ENCODE measurements at places on chromosomes 6 and 20.

GRCh38 chr6:125962900-125963497, 6.4 kb downstream of the HINT3 start:
- DNase-seq = no peak

GRCh38 chr20:1987826-1988225, 6.0 kb downstream of the PDYN start:
- DNase-seq = peak; percentile 19

DNA sequence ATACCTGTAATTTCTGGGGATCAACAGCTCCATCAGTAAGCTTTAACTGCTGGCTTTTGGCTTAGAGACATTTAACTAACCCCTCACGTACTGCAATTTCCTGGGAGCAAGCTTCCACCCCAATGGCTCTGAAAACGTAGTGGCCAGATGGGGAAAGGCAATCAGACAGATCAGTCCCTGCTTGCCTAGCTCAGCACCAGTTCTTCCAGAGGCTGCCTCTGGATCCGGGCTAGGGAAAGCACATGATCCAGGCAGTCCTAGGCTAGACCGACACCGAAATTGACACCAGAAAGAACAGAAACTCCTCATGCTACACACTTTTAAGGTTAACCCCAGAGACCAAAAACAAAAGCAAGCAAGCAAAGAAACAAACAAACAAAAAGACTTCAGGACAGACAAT, 13.3 kb downstream of the PREP start:
- DNase-seq = peak; percentile 13

- DNase-seq = no peak
Observed at GRCh38 chr6:119348748-119349360, 707 bp downstream of the MAN1A1 start.

DNA sequence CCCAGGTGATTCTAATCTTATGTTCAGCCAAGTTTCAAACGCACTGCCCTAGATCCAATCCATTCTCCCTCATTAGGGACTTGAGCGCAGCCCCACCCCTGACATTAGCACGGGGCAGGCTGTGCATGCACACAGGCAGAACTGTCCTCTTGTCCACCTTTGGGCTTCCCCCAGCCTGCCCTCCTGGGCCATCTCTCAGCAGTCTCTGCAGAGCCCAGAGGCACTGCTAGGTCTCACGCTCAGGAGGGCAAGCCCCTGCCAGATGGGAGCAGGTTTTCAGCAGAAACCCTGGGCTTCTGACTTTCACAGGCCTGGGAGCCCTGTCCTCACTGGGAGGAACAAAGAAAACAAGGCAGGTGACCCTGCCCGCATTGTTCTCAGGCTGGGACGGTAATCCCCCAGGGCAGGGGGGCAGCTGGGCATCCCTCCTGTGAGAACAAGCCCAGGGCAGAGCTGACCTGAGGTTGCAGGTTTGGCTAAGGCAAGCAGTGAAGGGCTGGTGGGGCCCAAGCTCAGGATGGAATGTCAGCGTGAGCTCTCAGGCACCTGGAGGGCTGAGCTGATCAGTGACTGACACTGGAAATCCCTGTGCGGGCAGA, 24.5 kb downstream of the KCNK5 start:
- DNase-seq = no peak

DNA sequence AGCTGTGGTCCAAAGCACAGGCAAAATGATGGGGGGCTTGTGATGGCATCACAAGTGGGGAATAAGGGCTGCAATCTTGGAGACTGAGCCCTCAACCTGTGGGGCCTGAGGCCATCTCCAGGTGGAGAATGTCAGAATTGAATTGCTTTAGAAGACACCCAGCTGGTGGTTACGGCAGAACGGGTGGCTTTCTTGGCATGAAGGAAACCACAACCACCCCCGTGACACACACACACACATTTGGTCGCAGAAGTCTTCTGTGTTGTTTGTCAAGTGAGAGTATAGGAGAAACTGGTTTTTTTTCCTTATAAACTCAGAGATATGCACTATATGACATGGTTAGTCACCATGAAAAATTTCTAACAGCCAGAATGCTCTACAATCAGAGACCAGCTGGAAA, 139.5 kb upstream of the CDH4 start:
- DNase-seq = no peak

DNA sequence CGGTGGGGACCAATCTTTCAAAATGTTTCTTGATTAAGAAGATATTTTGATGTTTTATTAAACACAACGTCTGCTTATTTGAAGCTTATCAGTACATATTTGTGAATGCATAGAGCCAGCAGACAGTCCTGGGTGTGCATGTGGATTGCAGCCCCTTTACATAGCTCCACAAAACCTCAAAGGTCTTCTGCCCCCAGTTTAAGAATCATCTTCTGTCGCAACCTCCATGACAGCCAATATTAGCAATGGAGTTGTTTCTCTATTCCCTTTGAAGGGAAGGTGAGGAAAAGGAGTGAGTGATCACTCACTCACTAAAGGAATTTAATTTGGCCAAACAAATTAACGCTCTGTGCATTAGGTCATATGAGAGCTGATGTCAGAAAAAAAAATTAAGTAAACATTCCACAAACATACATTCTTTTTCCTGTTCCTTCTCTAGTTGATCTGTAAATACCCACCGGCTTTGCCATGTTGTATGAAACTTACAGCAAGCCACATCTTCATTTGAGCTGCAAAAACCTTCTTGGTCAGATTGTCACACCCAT, 152.9 kb downstream of the SIM1 start:
- DNase-seq = peak; percentile 15

DNA sequence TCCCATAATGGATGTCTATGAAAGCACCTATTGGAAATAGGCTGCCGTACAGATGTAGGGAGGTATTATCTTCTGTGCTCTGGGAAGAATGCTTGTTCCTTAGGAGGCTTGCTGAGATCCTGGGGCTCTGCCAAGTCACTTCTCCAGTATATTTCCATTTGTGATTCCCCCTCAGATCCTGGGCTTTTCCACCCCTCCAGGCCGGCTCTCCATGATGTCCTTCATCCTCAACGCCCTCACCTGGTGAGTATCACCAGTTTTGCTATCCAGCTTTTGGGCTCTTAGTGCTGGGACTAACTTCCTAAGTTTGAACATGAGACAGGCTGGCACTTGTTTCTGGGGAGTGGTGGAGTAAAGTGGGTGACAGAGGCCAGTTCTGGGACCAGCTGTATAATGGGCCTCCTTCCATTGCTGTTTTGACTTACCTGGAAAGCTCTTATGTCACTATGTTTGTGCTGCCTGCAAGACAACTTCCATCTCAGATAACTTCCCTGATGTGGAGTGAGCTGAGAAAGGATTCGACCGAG, 2.6 kb downstream of the SYS1 start:
- no peak for DNase-seq

DNA sequence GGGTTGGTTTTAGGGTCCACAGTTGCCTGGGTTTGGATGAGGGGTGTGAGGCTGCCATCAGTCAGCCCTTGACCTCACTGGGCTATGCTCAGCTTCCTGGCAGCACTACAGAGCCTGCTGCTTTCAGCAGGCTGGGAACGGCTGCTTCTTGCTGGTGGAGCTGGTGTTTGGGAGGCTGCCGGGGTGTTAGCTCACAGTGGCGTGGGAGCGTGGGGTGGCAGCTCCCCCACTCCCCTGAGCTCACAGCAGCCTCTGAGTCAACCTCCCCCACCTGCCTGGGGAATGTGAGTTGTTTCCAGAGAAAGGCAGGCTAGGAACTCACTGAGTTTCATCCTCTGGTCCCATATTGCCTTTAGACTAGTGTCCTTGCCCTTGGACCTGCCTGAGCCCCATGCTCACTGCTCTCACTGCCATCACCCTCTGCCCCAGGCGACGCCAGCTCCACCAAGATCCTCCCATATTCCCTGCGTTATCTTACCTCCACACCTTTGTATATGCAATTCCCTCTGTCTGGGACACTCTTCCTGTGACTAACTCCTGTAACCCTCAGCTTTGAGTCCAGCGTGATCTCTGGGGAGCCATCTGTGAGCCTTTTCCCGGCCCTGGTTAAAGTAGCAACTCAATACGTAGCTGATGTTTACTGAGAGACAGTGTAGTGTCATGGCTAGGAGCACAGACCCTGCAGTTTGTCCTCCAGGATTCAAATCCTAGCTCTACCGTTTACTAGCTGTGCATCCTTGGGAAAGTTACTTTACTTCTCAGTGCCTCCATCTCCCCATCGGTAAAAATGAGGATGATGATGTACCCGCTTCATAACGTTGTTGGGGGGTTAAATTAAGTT, 34.8 kb downstream of the PPP1R16B start:
- DNase-seq = peak; percentile 7

- DNase-seq = no peak
Observed at GRCh38 chr6:32759669-32760068, 3.7 kb downstream of the HLA-DQB2 start.

GRCh38 chr6:144131248-144131709, 19.0 kb upstream of the STX11 start:
- DNase-seq = peak; percentile 86

DNA sequence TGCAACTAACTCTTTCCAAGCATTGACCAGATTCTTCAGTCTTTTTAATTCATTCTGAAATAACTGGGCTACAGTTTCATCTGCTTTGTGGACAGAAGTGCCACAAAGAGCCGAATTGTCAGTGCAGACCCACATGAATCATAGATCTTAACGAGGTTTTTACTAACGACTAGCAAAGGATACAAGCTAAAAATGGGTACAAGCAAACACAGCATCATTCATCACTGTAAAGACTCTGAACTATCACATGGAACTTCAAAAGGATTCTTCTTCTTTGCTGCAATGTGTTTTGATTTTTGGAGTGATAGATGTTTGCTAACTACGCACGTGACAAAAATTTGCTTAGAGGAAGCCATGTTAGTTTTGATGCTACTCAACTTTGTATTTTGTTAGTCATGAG, 227.1 kb downstream of the ESR1 start:
- no peak for DNase-seq

DNA sequence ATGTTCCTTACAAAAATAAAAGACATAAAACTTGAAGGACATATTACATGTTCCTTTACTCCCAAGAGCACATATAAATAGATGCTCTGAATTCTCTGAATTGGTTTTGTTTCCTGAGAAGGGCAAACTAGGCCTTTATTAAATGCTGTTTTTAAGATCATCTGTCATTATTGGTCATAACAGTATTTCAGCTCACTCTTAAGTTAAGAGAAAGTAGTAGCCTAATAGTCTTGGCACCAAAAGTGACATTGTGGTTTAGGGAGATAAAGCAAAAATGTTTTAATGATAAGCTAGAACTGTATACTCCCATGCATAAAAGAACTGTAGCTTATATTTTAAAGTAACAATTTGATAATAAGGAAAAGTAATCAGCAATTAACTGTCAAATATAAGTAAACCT, 361.1 kb upstream of the PTCHD4 start:
- DNase-seq = no peak

DNA sequence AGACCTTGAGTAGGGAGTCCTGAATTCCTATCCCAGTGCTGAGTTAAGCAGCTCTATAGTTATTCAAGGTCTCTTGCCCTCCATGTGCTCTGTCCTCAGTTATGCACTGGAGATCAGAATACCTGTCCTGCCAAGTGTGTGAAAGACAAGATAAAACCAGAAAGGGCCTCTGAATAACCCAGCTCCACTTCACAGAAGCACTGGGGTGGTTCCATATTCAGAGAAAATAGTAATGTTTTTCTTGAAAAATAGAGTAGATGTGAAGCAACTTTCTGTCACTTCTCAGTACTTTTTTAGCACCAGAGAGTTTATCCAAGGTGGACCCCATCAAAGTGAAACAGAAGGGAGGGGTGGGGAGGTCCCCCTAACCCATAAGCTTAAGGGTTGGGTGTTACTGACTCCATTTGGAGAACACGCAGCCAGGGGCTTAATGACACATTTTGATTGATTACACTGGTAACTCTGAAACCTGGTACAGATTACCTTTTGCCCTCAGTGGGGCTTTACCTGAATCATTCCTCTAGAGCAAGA, 509.8 kb upstream of the JARID2 start:
- no peak for DNase-seq

- DNase-seq = no peak
Observed at GRCh38 chr20:38952153-38952552, 10.0 kb upstream of the DHX35 start.

DNA sequence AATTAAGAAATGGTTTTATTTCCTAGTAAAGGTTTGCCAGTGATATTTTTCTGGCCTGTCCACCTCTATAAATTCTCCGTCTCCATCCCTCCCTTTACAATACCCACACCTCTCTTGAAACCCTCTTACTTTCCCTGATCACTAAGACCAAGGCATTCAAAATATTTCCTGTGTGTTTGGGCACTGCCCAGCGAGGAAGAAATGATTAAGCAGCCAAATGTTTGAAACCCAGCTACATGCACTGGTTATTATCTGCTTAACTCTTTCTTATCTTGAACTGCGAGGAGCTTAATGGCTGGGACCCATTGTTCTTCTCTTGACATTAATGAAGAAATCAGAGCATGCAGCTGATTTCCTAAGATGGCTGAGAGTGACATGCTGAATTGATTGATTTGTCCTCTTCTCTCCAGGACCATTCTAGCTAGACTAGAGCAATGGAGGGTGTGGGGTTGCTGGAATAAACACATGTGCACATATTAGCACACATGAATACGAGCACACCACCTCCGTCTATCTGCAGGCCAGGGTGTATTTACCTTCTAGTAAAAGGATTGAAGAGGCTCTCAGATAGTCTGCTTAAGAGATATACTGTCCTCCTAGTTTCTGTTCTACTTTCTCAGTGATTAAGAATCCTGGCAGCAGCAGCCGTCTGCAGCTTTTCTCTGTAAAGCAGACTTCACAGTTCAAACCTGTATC, 46.1 kb upstream of the PRDM1 start:
- no peak for DNase-seq

GRCh38 chr6:3326184-3326971, 67.6 kb downstream of the PSMG4 start:
- DNase-seq = no peak

DNA sequence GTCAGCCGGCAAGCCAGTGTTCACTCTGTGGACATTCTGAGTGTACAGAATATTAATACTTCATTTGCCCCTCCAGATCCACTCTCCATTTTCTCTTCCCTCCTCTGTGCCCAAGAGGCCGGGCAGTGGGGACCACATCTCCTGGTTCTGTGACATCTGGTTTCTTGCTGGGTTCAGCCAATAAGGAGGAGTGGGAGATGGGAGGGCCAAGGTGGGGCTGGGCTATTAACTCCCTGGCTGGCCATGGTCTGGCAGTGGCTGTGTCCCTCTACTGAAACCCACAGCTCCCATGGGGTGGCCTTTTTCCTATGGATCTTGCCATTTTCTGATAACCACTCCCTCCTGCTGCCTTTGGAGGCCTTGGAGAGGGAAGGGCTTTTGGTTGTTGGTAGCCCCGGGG, 30.0 kb upstream of the SALL4 start:
- no peak for DNase-seq

DNA sequence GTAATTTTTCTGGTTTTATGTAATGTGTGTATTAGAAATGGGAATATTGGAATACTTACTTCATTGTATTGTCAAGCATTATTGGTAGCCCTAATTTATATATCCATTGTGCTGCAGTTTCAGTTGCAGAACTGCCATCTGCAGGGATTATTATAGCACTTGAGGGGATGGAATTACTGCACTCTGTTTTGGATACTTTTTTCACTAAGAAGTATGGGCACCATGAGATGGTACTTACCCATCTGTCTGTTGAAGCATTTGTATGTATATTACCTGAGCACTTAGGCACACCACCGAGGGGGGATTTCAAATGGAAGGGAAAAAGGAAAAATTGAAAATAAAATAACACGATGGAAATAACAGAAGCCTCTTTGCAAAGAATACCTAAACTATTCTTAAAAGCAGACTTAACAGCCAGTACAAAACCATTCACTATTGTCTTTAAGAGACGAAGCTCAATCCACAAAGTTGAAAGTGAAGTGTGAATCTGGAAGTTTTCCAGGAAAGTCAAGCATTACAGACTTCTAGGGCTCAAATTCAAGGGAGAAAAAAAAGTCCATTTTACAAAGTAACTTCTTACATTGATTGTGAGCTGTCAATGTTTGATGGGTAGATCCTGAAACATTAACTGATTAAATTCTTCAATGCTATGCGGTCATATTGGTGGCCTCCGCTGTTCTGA, 318.7 kb downstream of the SOX4 start:
- no peak for DNase-seq
